ENCODE measurements at places on chromosomes 13 and 19.

DNA sequence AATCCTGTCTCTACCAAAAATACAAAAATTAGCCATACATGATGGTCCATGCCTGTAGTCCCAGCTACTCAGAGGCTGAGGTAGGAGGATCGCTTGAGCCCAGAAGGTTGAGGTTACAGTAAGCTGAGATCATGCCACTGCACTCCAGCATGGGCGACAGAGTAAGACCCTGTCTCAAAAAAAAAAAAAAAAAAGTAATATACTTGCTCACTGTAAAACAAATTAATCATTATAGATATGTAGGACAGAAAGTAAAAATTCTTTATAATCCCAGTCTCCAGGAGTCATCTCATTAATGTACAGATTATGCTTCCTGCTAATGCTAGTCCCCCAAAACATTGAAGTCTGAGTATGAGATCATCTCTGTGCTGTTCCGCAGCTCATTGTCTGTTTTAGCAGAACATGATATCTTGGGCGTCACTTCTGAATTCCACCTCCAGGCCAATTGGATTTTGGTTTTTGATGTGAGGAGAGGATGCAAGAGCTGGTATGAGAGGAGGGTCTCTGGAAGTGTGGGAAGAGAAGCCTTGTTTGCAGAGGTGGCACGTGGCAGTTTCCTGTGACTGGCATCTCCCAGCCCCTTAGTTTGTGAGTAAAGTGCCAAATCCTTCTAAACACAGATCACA, 75.4 kb upstream of the NPAS1 start:
- no peak for DNase-seq

DNA sequence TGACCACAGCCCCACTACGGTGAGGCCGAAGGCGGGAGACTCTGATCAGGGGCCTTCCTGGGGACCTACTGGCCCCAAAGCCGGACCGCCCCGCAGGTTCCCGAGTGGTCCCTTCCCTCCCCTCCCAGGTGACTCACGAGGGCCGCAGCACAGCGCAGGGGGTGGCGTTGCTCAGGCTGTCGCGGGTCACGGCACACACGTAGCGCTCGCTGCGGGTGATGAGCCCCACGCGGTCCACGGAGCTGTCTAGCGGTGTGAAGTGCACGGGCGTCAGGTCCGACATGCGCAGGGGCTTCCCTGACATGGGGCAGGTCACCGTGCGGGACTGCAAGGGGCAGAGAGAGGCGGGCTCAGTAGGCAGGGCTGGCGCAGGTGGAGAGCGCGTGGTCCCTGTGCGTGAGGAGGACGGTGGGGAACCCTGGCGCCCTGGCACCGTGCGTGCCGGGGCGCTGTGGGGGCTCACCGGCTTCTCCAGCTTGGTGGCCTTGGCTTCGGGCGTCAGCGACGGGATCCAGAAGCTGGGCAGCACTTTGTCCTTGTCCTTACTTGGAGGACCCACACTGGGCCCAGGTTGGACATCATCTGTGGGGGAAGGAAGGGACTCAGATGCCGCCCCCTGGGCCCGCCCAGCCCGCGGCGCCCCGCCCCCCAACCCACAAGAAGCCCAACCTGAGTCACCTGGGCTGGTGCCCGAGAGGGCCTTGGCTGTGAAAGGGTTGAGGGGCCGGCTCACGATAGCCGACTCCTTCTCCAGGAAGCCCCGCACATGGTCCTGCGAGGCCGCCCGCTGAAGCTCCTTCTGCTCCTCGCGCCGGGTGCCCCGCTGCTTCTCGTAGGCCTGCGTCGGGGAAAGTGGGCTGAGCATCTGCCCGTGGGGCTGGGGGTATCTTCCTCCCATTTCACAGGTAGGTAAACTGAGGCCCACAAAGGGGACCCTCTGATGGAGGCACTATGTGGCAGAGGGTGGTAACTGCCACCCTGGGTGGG, 23.7 kb downstream of the NOSIP start:
- DNase-seq: no peak

- no peak for DNase-seq
Observed at GRCh38 chr13:80022146-80022545, 318.8 kb downstream of the SPRY2 start.

DNA sequence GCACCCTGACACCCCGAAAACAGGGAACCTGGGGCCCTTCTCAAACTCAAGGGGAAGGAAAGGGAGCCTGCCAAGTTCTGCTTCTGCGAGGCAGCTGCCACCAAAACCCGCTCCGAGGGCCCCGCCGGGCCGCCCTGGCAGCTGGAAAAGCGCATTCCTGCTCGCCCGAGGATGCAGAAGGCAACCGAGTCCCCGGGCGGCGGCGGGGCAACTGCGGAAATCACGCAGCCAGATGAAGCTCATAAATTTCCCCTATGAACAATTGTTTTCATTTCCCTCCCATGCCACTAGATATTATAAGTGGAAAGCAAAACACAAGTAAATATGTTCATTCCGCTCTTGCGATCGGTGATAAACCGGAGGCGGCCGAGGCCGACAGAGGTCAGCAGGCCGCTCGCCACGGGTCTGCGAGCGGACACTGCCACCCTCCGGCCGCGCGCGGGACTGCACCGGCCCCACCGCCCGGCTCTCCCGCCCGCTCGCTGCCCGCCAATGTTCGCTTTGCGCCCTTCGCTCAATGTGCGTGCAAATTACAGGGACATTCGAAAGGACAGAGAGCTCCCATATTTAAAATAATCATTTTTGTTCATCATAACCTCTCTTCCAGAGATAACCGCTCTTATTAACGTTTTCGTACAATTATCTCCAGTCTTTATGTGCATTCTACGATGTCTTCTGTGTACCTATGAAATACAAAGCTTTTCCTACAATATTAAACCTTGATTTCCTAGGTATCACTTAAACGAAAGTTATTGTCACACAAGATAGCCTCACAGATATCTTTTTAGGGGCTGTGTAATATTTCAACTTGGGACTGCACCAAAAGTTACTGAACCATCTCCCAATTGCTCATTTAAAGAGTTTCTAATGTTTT, 120.8 kb upstream of the ZNF507 start:
- no peak for DNase-seq

GRCh38 chr13:30872685-30873461, 33.2 kb upstream of the MEDAG start:
- no peak for DNase-seq

- no peak for DNase-seq
Observed at GRCh38 chr13:30805132-30805537, 69.8 kb downstream of the ALOX5AP start.

DNA sequence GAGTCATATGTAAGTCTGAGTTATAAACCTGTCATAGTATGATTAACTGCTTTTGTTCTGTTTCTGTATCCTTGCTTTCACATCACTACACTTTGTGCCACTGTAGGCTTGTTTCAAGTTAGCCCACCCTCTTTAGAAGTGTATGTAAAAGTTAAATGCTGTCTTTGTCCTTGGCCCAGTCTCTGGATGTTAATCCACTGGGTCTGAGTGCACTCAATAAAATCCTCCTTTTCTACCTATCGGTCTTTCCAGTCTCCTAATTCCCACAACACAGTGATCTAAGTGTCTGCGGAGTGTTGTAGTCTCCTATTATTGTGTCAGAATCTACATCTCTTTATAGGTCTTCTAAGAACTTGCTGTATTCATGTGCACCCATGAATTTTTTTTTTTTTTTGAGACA, 14.1 kb downstream of the ZNF429 start:
- no peak for DNase-seq

DNA sequence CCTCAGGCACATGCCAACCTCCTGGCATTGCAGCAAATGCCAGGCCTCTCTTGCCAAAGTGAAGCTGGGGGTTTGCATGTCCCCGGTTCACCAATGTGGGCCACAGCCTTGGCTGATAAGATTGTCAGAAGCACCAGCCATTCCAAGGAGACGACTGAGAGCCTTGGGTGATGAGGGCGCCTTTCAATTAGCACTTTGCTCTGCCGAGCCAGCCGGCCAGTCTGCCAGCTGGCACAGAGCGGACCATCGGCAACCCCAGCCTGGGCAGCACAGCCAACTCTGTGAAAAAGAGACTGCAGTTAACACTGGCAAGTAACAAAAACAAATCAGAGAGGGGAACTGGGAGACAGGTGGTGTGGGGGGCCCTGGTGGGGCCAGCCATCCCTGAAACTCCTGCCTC, 67.3 kb downstream of the EFNB2 start:
- DNase-seq: no peak

Data from MCF 10A (cell line).